Amniotic epithelial cell (primary cell): ENCODE measurements at places on chromosomes 4 and X.

- DNase-seq = no peak
Observed at GRCh38 chrX:42988700-42989099, 210.7 kb upstream of the PPP1R2C start.

- no peak for DNase-seq
Observed at GRCh38 chr4:4289597-4289940, 385 bp downstream of the LYAR start.

GRCh38 chr4:73740353-73740778, at the start of gene CXCL8:
Gene CXCL8 (plus strand): TSS chr4:73740569. CDS start chr4:73740659, 90 bp downstream.
- DNase-seq = peak; percentile 87

DNA sequence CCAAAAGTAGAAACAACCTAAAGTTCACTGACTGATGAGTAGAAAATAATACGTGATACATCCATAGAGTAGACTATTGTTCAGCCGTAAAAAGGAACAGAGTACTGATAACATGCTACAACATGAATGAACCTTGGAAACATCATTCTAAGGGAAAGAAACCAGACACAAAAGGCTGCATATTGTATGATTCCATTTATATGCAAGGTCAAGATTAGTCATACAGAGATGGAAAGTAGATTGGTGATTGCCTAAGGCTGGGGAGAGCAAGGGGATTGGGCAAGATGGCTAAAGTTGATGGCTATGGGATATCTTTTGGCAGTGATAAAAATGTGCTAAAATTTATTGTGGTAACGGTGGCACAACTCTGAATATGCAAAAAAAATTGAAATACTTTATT, 209.1 kb downstream of the RELL1 start:
- peak; percentile 24 for DNase-seq

GRCh38 chr4:84218031-84218430, 281.1 kb downstream of the NKX6-1 start:
- DNase-seq = no peak
